ENCODE measurements at places on chromosomes 4 and X.

DNA sequence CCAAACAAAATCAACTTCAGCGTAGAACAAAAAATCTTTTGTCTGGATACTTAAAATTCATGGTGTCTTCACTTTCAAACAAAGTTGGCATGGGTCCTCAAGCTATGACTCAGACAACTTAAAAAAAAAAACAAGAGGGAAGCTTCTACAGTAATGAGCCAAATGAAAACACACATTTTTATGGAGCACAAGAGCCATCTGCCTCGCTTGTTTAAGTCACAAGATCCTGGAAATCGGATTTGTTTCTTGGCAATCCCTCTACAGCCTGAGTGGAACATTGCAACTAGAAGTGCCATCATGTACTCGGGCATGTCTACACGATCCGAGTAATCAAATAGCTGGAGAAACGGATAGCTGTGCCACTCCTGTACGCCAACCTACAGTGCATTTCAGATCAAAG is 22.6 kb downstream of the LAMP2 start:
- DNase-seq, result no peak

- DNase-seq, result no peak
Observed at GRCh38 chrX:72304877-72305276, 837 bp downstream of the CITED1 start.

- DNase-seq, result peak; percentile 15
Observed at GRCh38 chrX:15947648-15948317, 93.2 kb upstream of the AP1S2 start.

GRCh38 chrX:77597090-77597489 is 149.9 kb downstream of the FGF16 start:
- peak; percentile 5 for DNase-seq

- DNase-seq, result peak; percentile 0
Observed at GRCh38 chr4:95508421-95508820, 40.4 kb downstream of the UNC5C start.

DNA sequence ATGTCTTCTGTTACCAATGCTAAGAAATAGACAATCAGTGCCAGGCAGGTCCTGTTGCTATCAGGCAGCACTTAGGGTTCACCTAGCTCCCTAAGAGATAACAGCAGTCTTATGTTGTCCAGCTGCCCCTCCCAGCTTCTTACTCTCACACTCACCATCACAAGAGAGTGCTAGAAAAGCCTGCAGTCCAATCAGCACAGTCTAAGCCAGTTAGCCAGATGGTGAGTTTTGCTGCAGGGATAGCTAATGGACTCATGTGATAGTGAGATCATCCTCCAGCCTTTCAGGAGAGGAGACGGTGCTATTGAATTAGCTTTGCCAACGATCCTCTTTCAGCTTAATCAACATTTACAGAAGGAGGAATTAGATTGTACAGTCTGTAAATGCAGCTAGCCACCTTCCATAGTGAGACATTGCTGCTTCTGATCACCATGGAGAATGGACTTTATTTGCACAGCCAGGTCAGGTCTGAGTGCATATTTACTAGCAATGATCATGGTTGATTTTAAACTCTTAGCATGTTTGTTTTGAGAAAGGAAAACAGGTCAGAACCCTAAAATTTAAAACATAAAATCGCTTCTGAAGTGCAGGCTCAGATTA is 438.3 kb downstream of the CENPC start:
- DNase-seq, result no peak

DNA sequence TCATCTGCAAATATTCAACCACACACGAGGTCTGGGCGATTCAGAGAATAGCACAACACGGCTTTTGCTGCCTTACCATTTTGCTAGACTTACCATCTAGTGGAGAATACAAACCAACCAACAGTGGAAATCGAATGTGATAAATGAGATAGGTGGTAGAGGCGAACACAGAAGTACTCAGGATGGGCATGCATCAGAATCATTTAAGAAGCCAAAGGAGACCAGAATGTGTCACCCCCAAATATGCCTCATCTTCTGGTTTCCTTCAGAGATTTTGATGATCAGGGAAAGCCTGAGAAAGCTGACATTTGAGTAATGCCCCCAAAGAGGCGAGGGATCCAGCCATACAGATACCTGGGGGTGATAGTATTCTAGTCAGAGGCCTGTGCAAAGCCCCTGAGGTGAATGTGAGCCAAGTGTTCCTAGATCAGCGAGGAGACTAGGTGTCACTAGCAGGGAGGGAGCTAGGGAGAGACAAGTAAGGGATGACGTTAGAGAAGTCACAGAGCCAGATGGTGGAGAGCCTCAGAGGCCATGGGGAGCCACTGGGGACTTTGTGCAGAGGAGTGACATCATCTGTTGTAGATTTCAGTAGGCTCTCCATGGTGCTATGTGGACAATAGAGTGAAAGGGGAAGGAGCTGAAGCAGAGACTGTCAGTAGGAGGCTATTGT is 1.7 kb downstream of the MTMR1 start:
- peak; percentile 65 for DNase-seq

- DNase-seq, result no peak
Observed at GRCh38 chr4:124947622-124948265, 235.2 kb upstream of the ANKRD50 start.

DNA sequence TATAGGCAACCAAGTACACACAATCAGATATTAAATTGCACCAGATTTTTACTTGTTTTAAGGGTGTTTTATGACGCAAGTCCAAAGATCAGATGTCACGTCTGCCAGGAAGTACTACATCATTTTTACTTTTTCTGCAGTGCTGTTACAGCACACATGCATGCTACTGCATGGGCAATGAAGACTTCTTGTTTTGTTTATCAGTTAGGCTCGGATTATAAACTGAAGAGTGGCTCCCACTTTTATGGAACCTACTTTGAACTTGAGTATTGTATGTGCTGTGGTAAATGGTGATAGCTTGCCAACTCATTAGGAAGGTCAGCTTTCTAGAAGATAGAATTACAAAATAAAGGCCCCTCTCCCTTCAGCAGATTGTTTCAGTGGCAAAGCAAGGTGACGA is 131.6 kb downstream of the CEP135 start:
- DNase-seq, result no peak

DNA sequence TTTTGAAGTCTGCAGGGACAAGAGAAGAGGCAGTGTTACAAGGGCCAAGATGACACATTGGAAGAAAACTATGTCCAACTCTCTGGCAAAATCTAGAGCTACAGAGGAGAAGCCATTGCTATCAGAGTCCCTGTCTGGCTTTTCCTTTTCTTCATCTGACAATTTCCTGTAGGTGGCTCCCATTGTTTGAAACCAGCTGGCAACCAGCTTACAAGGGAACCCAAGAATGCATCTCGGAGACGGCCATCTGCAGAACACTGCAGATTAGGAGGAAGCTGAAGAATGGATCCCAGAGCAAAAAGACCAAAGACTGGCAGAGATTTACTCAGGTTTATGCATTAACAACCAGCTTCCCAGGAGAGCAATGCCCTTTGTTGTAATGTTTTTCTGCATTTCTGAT is 216.2 kb upstream of the CTSO start:
- DNase-seq, result no peak

DNA sequence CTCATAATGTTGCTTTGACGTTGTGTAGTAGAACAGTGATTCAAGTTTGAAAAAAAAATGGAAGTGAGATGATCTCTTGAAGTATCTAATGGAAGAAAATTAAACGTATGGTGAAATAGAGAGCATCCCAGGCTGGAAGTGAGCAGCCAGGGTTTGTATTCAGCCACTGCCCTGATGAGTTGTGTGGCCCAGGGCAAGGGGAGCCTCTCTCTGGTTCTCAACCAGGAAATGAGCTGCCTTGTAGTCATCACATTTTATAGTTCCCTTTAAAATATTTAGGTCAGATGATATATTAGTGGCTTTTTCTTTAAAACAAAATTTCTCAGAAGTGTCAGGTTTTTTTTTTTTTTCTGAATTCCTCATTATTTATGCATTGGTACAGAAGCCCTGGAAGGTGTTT is 150.3 kb downstream of the GPAT3 start:
- peak; percentile 6 for DNase-seq

- DNase-seq, result no peak
Observed at GRCh38 chr4:10035130-10035529, 13.8 kb upstream of the SLC2A9 start.

- no peak for DNase-seq
Observed at GRCh38 chr4:60944060-60944459, 256.1 kb upstream of the ADGRL3 start.

DNA sequence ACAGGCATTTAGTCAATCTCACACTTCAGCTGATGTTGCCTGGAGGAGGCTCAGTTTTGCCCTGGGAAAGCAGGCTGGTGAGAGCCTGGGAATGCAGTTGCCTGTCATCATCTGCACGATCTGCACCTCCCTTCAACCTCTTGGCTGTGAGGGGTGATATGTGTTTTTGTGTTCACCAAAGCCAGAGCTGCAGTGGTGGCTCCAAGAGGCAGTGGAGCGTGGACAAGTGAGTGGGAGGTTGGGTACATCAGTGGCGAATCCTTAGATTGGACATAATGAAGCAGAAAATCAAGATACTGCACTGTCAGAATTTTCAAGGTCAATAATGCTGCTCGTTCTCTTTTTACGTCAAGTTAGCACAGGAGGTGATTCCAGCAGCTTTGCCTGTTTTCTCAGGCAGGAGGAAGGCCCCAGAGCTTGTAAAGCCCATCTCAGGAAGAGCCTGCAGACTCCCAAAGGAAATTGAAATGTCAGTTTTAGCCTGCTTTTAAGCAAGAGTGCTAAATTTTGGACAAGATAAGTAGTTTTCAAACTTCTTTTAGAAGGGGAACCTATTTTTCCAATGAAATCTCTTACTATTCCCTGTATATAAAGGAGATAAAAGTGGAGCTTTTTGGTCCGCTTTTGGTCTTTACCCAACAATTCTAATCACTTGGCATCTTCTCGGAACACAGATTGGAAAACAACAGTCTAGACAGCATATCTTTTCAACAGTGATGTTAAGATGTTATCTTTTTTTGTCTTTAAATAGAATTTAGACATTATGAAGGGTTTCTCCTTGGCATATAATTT is 92.8 kb downstream of the FRAS1 start:
- DNase-seq, result no peak

- DNase-seq, result peak; percentile 35
Observed at GRCh38 chrX:135185795-135186443, 14.7 kb upstream of the CT55 start.

DNA sequence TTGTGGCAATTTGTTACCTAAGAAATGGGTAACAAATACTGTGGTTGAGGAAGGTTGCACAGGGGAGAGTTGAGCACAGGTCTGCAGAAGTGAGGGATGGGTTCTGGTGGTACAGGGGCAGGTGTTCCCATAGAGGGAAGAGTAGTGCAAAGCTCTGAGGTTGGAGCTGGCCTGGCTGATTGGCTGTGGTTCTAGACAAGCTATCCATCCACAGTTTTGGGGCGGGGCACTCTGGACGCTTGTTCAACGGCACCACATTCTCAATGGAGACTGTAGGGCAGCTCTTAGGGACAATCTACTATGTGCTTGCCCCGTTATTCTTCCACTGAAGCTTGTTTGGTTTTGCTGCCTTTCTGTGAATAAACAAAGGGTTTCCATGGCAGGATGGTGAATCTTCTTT is 35.4 kb downstream of the NAT8L start:
- DNase-seq, result no peak

GRCh38 chr4:149031399-149031798 is 589.2 kb upstream of the NR3C2 start:
- DNase-seq, result peak; percentile 5

Measured in suppressor macrophage treated with lipopolysaccharide for 4 hours (primary cell).